WTC11 (cell line): ENCODE measurements at places on chromosomes 6 and 20. TPM values are rescaled to one million over a fixed set of nuclear protein-coding genes. Genes with fewer than 3 reads are reported as not detected.

ARMH2 gene
- not detected in 3 replicates for total RNA-seq

NMBR gene
- total RNA-seq = not detected in 3 replicates

- DNase-seq = no peak
- no peaks in the 10 kb centered on the region for H3K36me3 ChIP-seq
- H3K27me3 ChIP-seq = peaks cover 17% of the 10 kb centered on the region
Observed at GRCh38 chr20:58551631-58552030, 36.4 kb upstream of the APCDD1L start.

SAMD5 gene
- total RNA-seq = 0.07 to 0.39 TPM (median 0.21 TPM) in 3 replicates
